ENCODE measurements at places on chromosomes 2 and 18. TPM values are rescaled to one million over a fixed set of nuclear protein-coding genes. Genes with fewer than 3 reads are reported as not detected.

The TIA1 gene
- 225 TPM for total RNA-seq

The TANC1 gene
- 40.3 TPM for total RNA-seq

The TGFA gene
- total RNA-seq, result 14.2 TPM

- no peaks in the 10 kb centered on the region for H3K27me3 ChIP-seq
- no peaks in the 10 kb centered on the region for H3K36me3 ChIP-seq
- no peaks in the 10 kb centered on the region for H3K4me1 ChIP-seq
- no peak for DNase-seq
- no peak overlapping the region for H3K27ac ChIP-seq
Measured at GRCh38 chr2:224178056-224178455, 139.0 kb upstream of the SERPINE2 start.

GRCh38 chr2:128108166-128108565, 17.2 kb downstream of the UGGT1 start:
- no peaks in the 10 kb centered on the region for H3K27me3 ChIP-seq
- no peak for DNase-seq
- H3K4me1 ChIP-seq, result no peaks in the 10 kb centered on the region

The LINC00305 gene
- not detected for total RNA-seq

The ST8SIA5 gene
- 0.18 TPM for total RNA-seq

The SAG gene
- not detected for total RNA-seq

GRCh38 chr2:85933753-85934594, 45.2 kb upstream of the ST3GAL5 start:
- DNase-seq, result no peak
- H3K4me3 ChIP-seq, result no peak overlapping the region
- H3K36me3 ChIP-seq, result no peaks in the 10 kb centered on the region

GRCh38 chr2:28620801-28621171, 124.9 kb downstream of the PLB1 start:
- DNase-seq, result no peak
- H3K36me3 ChIP-seq, result no peaks in the 10 kb centered on the region
- H3K4me3 ChIP-seq, result no peak overlapping the region
- H3K4me1 ChIP-seq, result peaks cover 44% of the 10 kb centered on the region
- no peaks in the 10 kb centered on the region for H3K27me3 ChIP-seq
- H3K27ac ChIP-seq, result peak overlapping the region; percentile 94

The SLC30A3 gene
- total RNA-seq, result not detected

- DNase-seq, result peak; percentile 34
- H3K36me3 ChIP-seq, result no peaks in the 10 kb centered on the region
- no peak overlapping the region for H3K4me3 ChIP-seq
- H3K4me1 ChIP-seq, result no peaks in the 10 kb centered on the region
- H3K27ac ChIP-seq, result no peak overlapping the region
- H3K27me3 ChIP-seq, result no peaks in the 10 kb centered on the region
Measured at GRCh38 chr2:136342138-136342537, 224.2 kb upstream of the CXCR4 start.

DNA sequence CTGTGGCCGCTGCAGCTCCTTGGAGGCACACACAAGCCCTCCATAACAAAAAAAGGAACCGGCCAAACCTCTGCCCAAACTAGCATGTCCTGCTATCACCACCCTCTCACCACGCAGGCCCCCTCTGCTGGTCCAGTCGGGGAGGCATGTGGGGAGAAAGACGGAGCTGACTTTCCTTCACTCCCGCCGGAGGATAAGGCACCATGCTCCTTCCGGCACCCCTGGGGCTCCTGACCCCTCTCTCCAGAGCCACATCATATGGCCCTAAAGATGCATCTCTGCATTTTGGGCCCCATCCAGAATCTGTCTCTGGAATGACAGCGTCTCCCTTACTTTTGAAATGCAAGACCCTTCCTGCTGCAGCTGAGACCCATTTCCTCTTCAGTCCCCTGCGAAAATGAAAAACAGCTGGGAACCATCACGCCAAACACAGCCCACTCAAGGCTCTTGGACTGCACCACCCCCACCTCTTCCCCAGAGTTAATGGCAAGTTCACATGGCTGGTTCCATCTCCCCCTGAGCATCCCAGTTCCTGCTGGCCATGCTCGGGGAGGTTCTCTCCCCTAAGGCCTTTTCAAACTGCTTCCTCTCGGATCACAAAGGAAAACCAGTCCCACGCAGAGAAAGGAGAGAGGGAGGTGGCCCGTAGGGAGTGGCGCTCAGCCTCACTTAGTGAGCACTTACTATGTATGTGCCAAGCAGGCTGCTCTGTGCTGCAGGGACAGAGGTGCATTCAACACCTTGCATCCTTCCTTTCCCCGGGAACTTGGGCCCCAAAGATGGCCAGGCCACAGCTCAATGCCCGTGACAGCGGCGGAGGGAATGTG, 35.2 kb upstream of the MLPH start:
- no peak overlapping the region for H3K27ac ChIP-seq
- peaks cover 24% of the 10 kb centered on the region for H3K4me1 ChIP-seq
- peaks cover 7% of the 10 kb centered on the region for H3K27me3 ChIP-seq
- H3K4me3 ChIP-seq, result no peak overlapping the region
- DNase-seq, result no peak

DNA sequence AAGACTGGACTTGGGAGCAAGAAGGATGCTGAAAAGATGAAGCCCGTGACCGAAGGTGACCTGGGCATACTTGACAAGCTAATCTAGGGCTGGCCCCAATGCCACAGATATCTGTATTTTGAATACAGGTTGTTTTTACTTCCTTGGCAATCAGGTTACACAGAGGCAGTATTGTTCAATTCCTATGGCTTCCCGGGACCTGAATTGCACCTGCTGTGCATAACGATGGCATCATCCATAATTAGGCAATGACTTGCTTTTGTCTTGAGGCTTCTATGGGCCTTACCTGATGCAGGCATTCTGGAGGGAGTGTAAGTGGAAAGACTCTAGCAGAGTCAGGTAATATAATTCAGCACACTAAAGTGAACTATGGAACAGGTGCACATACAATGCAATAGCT, 60.6 kb upstream of the CUL3 start:
- H3K4me3 ChIP-seq, result no peak overlapping the region
- no peaks in the 10 kb centered on the region for H3K27me3 ChIP-seq
- DNase-seq, result peak; percentile 39
- no peaks in the 10 kb centered on the region for H3K4me1 ChIP-seq
- H3K27ac ChIP-seq, result no peak overlapping the region
- no peaks in the 10 kb centered on the region for H3K36me3 ChIP-seq

The CCT4 gene
- total RNA-seq, result 109 TPM

- DNase-seq, result peak; percentile 6
- no peak overlapping the region for H3K27ac ChIP-seq
- H3K36me3 ChIP-seq, result no peaks in the 10 kb centered on the region
- H3K4me3 ChIP-seq, result no peak overlapping the region
Measured at GRCh38 chr2:240921995-240922244, 15.8 kb downstream of the CROCC2 start.
